SJSA1 (cell line): ENCODE measurements at places on chromosomes 12 and 14. TPM values are rescaled to one million over a fixed set of nuclear protein-coding genes. Genes with fewer than 3 reads are reported as not detected.

SLC17A8 gene
- not detected in 2 replicates for total RNA-seq

SDR9C7 gene
- not detected in 2 replicates for total RNA-seq

SERPINA10 gene
- total RNA-seq = not detected in 2 replicates

OR6C2 gene
- total RNA-seq = not detected in 2 replicates

NAV3 gene
- total RNA-seq = 25.0 and 58.0 TPM in 2 replicates

DHRS4L2 gene
- 4.9 and 15.1 TPM in 2 replicates for total RNA-seq

PMEL gene
- 0.34 TPM in 1 of 2 replicates, not detected in the other for total RNA-seq

GPR162 gene
- total RNA-seq = 0.16 TPM in 1 of 2 replicates, not detected in the other

FOXM1 gene
- total RNA-seq = 55.9 and 66.4 TPM in 2 replicates

DCN gene
- total RNA-seq = 37.2 and 71.4 TPM in 2 replicates

- no peak overlapping the region for H3K4me3 ChIP-seq
- H3K36me3 ChIP-seq = peaks cover 88% of the 10 kb centered on the region
- DNase-seq = no peak
- H3K4me1 ChIP-seq = peaks cover 17% of the 10 kb centered on the region
- H3K27me3 ChIP-seq = no peaks in the 10 kb centered on the region
- no peak overlapping the region for H3K27ac ChIP-seq
These were observed 10.8 kb downstream of the JDP2 start for GRCh38 chr14:75438486-75439080.

- peaks cover 29% of the 10 kb centered on the region for H3K36me3 ChIP-seq
- no peak for DNase-seq
- no peaks in the 10 kb centered on the region for H3K4me1 ChIP-seq
- H3K27ac ChIP-seq = no peak overlapping the region
- H3K4me3 ChIP-seq = no peak overlapping the region
- H3K27me3 ChIP-seq = no peaks in the 10 kb centered on the region
These were observed 36.6 kb downstream of the PCNX1 start for GRCh38 chr14:70943838-70944237.

DNA sequence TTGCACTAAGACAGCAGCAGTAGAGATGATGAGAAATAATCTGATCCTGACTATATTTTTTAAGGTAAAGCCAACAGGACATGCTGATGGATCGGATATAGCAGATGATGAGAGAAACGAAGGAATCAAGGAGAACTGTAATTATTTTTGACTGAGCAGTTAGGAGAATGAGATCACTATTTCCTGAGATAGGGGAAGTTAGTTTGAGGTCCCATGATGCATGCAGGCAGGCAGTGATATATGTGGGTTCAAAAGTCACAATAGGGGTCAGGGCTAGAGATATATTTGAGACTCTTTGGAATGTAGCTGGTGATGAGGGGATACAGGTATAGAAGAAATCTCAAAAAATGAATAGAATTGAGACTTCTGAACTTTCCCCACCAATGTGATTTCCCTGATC lies 107.6 kb downstream of the GTF2A1 start:
- no peaks in the 10 kb centered on the region for H3K4me1 ChIP-seq
- no peaks in the 10 kb centered on the region for H3K27me3 ChIP-seq
- no peak for DNase-seq

GRCh38 chr14:94123868-94124267 lies 5.5 kb downstream of the IFI27L2 start:
- H3K36me3 ChIP-seq = peaks cover 3% of the 10 kb centered on the region
- no peaks in the 10 kb centered on the region for H3K27me3 ChIP-seq
- no peak overlapping the region for H3K27ac ChIP-seq
- peaks cover 13% of the 10 kb centered on the region for H3K4me1 ChIP-seq
- H3K4me3 ChIP-seq = no peak overlapping the region

DNA sequence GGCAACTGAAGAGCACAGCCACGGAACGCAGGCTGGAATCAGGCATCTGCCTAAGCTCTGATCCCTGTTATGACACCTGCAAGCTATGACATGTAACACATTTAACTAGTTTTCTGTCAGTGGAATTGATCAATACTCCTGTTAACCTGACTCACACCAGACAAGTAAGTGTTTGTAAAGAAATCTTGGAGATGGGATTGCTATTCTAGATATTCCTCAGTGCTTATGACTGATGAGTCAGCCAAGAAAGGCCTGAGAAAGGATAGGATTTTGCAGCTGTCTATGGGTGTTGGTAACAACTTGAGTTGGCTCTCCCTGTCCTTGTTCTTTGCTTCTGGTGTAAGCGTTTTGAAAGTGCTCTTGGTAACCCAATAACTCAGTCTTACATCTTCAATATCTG lies 110.5 kb downstream of the GPR135 start:
- H3K36me3 ChIP-seq = peaks cover 7% of the 10 kb centered on the region; the same call in 1 of the 2 replicates
- H3K4me3 ChIP-seq = no peak overlapping the region
- DNase-seq = no peak
- H3K27me3 ChIP-seq = no peaks in the 10 kb centered on the region
- H3K27ac ChIP-seq = no peak overlapping the region

DNA sequence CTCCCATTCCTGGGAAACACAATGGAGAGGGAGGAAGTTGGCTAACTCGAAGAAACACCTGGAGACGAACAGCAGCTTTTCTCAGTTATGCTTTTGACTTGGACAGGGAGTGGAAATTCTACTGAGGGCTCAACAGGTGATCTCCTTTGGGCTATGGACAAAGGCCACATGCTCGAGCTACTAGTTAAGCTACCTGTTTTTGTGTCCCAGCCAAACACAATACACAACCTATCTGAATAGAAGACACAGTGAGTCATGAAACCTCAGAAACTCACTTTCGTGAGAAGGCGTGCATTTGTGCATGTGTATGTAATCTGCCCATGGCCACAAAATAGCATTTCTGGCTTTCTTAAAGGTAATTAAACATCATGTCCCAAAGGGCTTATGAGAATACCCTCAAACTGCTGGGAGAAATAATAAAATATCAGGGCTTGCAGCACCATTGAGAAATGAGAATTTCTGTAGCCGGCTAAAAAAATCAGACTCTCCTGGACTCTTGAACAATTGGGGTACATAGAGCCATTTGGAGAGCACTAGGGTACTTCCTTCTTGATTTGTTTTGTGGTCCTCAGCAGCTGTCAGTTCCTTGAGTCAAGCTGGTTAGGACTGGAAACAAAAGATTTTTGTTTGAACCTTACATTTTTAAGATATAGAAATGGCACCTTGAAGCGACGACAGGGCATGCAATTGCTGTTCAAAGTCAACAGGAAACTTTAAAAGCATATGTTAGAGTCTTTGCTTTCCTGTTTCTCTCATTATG lies 85.5 kb upstream of the PTHLH start:
- no peak for DNase-seq
- H3K27me3 ChIP-seq = no peaks in the 10 kb centered on the region
- H3K4me1 ChIP-seq = peaks cover 8% of the 10 kb centered on the region
- H3K27ac ChIP-seq = no peak overlapping the region

- no peak for DNase-seq
- no peaks in the 10 kb centered on the region for H3K4me1 ChIP-seq
- no peak overlapping the region for H3K27ac ChIP-seq
- H3K27me3 ChIP-seq = 0 out of 2 replicates have a peak, but pooled peaks cover 2% of the 10 kb centered on the region
- no peaks in the 10 kb centered on the region for H3K36me3 ChIP-seq
- no peak overlapping the region for H3K4me3 ChIP-seq
These were observed 41.1 kb downstream of the PRB3 start for GRCh38 chr12:11228296-11228879.

- no peaks in the 10 kb centered on the region for H3K36me3 ChIP-seq
- no peak for DNase-seq
- no peaks in the 10 kb centered on the region for H3K4me1 ChIP-seq
- H3K4me3 ChIP-seq = no peak overlapping the region
- H3K27me3 ChIP-seq = no peaks in the 10 kb centered on the region
These were observed 468.2 kb upstream of the CCDC196 start for GRCh38 chr14:66017927-66018326.

- H3K4me3 ChIP-seq = no peak overlapping the region
- no peak overlapping the region for H3K27ac ChIP-seq
- no peaks in the 10 kb centered on the region for H3K36me3 ChIP-seq
- H3K4me1 ChIP-seq = 0 out of 2 replicates have a peak, but pooled peaks cover under 1% of the 10 kb centered on the region
These were observed 38.0 kb upstream of the RIN3 start for GRCh38 chr14:92475451-92476187.

DNA sequence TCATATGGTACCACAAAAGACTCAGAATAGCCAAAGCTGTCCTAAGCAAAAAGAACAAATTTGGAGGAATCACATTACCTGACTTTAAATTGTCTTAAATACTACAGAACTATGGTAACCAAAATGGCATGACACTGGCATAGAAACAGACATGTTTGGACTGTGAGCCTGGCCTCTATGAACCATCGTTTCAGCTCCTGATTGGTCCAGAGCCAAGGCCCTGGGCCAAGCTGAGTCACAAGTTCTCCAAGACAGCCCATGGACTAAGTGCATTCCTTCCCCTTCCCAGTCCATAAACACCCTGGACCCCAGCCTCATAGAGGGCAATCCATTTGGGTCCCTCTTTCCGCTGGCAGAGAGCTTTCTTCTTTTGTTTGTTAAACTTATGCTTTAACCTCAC lies 12.1 kb upstream of the PRR4 start:
- H3K27ac ChIP-seq = no peak overlapping the region
- no peak overlapping the region for H3K4me3 ChIP-seq
- DNase-seq = no peak
- no peaks in the 10 kb centered on the region for H3K27me3 ChIP-seq
- H3K4me1 ChIP-seq = no peaks in the 10 kb centered on the region

GRCh38 chr12:46702581-46703344 lies 123.0 kb downstream of the SLC38A4 start:
- no peaks in the 10 kb centered on the region for H3K27me3 ChIP-seq
- H3K4me1 ChIP-seq = no peaks in the 10 kb centered on the region
- no peaks in the 10 kb centered on the region for H3K36me3 ChIP-seq
- H3K4me3 ChIP-seq = no peak overlapping the region
- no peak overlapping the region for H3K27ac ChIP-seq

DNA sequence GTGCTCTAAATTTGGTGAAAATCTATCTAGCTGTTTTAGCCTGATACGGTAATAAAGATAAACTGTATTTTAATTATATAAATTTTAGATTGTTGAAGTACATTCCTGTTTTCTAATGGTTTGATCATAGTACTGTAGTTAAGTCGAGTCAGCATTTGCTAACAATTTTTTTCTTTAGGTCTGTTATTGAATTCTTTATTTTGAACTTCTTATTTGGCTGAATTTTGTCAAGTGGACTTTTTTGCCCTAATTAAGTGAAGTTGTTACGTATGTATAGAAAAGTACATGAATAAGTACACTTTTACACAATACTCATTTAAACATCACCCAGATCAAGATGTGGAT lies 66.8 kb downstream of the VRK1 start:
- DNase-seq = no peak
- no peak overlapping the region for H3K4me3 ChIP-seq

DNA sequence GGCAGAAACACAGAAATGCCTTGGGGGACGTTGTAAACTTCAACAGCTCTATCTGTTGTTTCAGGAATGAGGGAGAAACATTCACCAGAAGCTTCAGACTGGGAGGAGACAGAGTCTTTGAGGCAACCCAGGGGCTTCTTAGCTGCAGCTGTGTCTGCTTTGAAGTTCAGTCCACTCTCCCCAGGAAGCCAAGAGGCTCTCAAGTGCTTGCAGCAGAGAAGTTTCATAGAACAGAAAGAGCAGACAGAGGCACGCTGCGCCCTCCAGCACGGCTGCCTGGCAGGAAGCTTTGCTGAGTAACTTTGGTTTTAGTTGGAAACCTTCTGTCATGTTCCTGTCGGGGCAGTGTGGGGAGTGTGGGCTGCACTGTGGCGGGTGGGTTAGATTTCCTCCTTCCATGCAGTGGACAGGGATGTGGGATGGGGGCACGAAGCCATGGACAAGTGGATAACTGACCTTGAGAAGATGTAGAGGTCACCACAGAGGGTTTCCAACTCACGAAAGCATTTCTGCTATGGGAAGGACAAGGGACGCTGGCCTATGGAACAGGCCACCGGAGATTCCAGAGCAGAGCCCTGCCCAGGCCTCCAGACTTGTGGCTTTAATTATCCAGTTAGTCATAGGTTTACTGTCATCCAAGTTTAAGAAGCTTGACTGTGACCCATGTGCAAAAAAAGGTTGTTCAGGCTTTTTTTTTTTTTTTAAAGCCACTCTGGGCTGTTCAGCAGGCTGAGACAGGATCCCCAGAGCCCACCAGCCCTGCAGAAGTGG lies 107.7 kb downstream of the ARF6 start:
- peak overlapping the region; percentile 91 for H3K27ac ChIP-seq
- H3K27me3 ChIP-seq = no peaks in the 10 kb centered on the region
- H3K4me1 ChIP-seq = peaks cover 55% of the 10 kb centered on the region
- H3K4me3 ChIP-seq = peak overlapping the region; percentile 6; the same call in 1 of the 2 replicates

DNA sequence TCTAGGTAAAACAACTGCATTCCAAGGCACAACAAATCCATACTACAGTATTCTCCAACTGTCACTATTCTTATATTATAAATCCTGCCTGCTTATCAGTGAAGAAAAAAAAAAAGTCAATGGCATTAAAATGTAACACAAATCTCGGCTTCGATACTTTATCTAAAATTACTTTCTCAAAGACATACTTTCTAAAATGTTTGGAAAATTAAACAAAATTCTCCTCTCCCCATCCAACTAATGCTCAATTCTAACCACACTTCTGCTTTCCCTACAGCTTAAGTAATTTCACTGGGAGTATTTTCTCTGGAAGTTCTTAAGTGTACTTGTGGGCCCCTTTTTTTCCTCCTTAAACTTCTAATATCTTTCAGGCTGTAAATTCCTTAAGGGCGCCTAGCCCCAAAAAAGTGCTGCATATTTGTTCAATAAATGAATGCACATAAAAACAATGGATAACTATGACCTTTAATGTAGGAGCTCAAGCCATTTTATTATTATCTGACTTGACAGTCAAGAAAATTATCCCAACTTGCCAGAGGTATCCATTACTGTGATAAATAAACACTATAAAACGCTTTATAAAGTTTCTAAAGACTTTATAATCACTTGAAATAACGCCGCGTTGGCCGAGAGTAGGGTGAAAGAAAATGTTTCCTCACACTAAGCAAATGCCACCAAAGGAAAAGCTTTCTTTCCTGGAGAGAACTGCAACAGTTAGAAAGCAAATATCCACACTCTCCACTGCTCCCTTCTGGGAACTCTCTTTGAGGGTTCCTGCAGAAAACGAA lies 977 bp downstream of the HEATR5A start:
- peak overlapping the region; percentile 28; the same call in 1 of the 2 replicates for H3K27ac ChIP-seq
- H3K27me3 ChIP-seq = no peaks in the 10 kb centered on the region

DNA sequence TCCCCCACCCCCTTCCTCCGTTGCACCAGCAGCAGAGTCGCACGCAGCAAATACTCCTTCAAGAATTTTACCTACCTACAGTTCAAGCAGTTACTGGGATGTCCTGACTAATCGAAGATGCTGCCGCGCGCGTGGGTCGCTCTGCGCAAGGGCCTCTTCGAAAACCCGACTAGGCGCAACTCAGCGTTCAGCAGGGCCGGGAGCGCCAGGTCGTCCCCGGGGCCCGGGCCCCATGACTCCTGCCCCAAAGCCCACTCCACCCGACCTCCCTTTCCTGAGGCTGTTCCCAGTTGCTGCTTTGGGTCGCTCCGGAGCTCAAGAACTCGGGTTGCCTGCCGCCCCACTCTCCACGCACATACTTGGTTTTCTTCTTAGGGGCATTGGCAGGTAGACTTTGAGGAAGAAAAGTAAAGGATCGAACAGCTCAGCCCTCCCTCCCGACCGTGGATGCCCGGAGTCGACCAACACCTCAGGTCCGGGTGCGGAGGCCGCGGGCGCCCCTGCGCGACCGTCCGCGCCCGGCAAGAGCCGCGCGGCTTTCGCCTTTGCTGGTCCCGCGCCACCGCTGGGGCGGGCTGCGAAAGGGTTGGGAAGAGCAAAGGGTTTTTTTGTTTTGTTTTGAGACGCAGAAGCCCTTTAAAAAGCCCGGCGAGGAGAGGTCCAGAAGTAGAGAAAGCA lies 1.9 kb downstream of the BMP4 start:
- H3K27ac ChIP-seq = no peak overlapping the region
- no peaks in the 10 kb centered on the region for H3K36me3 ChIP-seq
- peaks cover 53% of the 10 kb centered on the region for H3K27me3 ChIP-seq
- peak overlapping the region; percentile 49 for H3K4me3 ChIP-seq
- DNase-seq = peak; percentile 9

GRCh38 chr12:95335948-95336347 lies 118.3 kb downstream of the VEZT start:
- H3K4me1 ChIP-seq = peaks cover 70% of the 10 kb centered on the region
- H3K36me3 ChIP-seq = no peaks in the 10 kb centered on the region
- H3K27me3 ChIP-seq = no peaks in the 10 kb centered on the region
- no peak overlapping the region for H3K27ac ChIP-seq
